ENCODE measurements at places on chromosomes 2 and 18.

GRCh38 chr2:196453613-196454047 lies 185.9 kb upstream of the CCDC150 start:
- peak; percentile 22 for DNase-seq

- DNase-seq = no peak
Measured at GRCh38 chr2:27162151-27163121, 13.6 kb downstream of the TCF23 start.

GRCh38 chr2:168587307-168587706 lies 131.2 kb downstream of the CERS6 start:
- no peak for DNase-seq

DNA sequence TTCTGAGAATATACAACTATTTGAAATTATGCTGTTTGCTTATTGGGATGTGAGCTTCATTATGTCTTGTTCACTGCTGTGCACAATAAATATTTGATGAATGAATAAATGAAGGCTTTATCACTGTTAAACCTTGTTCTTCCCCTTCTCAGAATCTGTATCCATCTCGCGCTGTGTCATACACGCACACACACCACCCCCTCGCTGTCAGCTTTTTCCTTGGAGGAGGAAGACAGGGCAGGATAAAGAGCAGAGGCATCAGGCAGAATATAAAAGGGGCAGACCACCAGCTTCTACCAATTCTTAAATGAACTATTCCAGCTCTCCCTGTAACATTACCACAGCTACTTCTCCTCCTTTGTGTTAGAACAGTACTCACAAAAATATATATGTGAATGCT lies 75.0 kb downstream of the CD226 start:
- DNase-seq = no peak

DNA sequence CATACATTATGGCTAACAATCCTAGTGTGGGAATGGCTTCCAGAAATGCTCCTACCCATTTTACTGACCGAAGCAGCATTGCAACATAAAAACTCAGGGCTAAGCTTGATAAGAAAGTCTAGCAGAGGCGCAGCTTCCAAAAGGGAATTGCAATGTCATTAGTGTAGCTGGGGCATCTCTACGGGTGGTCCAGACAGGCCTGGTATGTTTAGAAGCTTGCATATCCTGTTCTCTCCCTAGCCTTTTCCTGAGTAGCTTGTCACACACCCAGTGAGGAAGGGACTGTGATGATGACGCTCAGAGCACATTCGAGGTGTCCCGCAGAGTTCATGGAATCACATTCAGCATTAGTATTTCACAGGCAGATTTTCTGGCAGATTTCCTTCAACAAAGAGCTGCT lies 38.0 kb upstream of the COL5A2 start:
- DNase-seq = no peak

- DNase-seq = no peak
Measured at GRCh38 chr2:138712212-138712979, 67.8 kb downstream of the NXPH2 start.

- no peak for DNase-seq
Measured at GRCh38 chr18:65347446-65347845, 403.4 kb upstream of the CDH7 start.

DNA sequence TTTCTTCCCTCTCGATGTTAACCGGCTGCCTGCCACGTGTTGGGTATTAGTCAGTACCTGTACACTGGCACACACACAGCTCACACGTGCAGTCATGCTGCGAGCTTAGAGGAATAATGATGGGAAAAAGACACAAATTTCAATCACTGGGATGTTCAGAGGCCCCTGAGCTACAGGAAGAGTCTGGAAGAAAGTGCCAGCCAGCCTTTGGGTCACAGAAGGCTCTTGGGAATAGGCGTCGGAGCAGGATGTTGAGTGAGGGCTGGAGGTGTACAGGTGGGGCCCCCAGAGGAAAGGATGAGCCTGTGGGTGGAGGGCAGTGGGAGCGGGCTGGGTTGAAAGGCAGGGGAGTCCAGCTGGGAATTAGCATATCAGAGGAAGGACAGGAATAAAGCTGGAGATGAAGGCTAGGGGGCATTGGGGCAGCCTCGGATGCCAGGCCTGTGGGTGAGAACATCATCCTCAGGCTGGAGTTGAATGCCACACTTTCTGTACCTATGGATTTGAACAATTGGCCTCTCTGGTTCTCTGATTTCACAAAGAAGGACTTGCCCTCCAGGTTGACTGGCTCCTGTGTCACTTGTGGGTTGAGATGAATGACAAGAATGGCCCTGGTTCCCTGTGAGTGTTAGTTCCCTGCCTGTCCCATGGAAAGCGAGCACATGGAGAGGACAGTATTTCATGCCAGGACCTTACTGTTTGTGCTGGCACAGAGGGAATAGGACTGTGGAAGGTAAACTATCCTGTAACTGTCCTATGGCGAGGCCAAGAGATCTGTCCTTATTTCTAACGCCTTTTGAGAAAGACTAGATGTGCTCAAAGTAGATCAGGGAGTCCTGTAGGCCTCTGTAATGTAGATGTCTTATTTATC lies 40.6 kb downstream of the GREB1 start:
- no peak for DNase-seq

GRCh38 chr2:214995409-214995808 lies 143.0 kb downstream of the ABCA12 start:
- no peak for DNase-seq

DNA sequence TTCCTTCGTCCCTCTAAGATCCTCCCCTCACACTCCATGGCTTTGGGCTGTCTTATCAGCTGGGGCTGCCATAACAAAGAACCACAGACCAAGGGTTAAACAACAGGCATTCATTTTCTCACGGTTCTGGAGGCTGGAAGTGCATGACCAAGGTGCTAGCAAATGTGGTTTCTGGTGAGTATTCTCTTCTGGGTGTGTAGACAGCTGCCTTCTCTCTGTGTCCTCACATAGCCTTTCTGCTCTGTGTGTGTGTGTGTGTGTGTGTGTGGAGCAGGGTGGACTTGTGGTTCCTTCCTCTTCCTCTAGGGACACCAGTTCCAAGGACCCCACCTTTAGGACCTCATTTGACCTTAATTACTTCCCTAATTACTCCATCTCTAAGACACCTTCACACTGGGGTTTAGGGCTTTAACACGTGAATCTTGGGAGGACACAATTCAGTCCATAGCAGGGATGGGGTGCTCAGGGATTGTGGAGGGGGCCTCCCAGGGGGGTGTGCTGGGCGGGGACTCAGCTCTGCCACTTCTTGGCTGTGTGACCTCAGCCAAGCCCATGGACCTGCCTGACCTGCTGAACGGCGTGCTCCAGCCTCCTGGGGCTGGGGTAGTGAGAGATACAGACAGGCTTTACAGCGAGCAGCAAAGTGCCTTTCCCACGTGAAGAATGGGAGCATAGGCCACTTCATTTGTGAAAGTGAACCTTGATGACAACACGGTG lies 38.0 kb downstream of the ACKR3 start:
- no peak for DNase-seq

DNA sequence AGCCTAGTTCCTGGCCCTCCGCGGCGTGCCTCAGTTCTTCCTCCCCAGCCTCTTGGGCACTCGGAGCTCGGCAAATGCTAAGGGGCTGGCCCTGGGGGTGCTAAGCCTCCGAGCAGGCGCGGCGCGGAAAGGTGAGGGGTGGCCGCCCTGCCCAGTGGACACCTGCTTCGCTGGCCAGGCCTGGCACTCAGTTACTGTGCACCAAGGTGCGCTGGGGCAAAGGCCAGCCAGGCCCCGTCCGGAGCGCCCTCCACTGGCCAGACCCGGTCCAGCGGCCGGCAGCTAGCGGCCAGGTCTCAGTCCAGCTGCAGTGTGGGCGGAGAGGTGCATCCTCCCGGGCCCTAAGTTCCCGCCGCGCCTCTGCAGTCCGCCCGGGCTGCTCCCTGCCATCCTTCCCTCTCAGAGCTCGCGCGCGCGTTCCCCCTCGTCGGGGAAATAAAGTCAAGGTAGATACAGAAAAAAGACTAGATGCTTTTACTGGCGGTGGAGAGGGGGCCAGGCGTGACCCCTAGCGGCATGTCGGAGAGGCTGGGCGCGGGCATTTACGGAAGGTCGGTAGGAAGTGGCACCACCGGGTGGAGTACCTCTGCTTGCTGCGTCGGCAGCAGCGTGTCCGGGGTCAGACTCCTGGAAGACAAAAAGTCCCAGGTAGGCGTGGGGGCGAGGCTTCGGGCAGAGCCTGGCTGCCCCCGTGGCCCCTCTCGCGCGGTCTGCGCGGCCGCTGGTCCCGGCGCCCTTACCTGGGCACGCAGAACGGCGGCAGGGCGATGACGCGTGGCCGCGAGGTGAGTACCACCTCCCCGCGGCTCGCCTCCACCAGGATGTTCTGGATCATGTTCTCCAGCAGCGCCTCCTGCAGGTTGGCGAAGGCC lies 9.4 kb upstream of the CRYBA2 start:
- peak; percentile 61 for DNase-seq

DNA sequence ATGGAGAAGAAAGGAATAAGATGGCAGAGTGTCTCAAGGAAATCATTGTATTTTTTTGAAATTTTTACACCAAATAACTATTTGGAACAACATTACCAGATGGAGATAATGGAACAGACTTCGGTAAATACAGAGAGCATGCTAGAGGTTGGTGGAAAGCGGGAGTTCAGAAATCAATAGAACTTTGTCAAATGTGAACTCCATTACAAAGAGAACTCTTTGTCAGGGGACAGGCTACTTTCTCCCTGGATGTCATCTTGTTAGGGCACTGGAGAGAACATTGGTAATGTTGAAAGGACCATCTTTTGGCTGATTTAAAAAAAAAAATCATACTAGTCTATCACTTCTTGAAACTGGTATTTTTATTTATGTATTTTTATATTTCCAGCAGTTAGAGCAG lies 30.8 kb downstream of the DCC start:
- DNase-seq = no peak

GRCh38 chr2:84779781-84780180 lies 101.1 kb downstream of the TRABD2A start:
- no peak for DNase-seq

GRCh38 chr18:49456794-49457193 lies 3.7 kb downstream of the DYM start:
- no peak for DNase-seq

DNA sequence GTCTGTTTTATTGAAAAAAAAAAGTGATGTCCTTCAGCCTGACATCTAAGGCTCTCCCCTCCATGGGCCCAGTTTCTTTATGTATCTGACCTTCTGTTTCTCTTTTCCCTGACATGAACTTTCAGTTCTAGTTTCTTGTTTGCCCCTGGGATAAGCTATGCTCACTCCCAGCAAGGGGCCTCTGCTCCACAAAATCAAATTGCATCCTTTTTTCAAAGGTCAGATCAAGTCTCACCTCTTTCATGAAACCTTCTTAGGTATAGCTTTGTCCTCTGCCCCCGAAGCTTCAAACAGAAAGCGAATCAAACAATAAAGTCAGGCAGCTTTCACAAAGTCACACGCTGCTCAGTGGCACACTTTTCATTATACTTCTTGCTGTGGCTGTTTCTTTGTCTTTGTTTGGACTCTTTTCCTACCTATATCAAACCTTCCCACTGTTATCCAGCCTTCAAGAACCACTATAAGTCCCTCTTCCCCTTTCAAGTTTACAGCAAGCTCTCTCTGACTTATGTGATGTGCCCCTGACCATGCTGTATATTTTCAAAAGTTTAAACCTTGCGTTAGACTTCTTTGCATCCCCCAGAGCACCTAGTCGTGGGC lies 23.3 kb downstream of the MAP3K19 start:
- no peak for DNase-seq
